ENCODE measurements at places on chromosomes 12 and 14. TPM values are rescaled to one million over a fixed set of nuclear protein-coding genes. Genes with fewer than 3 reads are reported as not detected.

DNA sequence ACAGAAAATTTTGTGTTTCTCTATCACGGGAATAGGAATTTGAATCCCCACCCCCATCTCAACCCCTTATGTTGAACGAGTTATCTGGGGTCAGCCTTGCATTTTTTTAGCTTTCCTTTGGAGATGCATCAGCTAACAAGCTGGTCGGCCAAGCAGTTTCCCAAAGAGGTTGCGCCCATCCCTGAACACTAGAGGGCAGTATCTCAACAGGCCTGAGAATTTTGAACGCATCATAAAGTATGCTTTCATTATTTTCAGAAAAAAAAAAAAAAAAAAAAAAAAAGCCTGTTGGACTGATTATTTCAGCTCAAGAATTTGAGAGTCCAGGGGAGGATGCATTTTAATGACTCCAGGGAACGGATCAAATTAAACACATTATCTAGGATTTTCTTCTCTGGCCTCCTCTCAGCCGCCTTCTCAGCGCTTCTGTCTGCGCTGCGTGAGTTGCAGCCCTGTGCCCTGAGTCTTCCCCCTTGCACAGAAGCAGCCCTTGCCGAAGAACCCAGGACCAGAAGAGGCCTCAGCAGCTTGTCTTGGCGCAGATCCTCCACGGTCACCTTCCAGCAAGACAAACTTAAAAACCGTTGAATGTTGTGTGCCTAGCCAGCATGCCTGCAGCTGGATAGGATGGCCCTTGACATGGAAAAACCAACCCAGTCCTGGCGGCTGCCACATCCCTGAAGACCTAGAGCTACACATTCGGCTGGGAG is 76.6 kb upstream of the GZMB start:
- H3K4me3 ChIP-seq: no peak overlapping the region
- H3K27me3 ChIP-seq: peaks cover 11% of the 10 kb centered on the region
- no peak overlapping the region for H3K27ac ChIP-seq
- H3K36me3 ChIP-seq: no peaks in the 10 kb centered on the region

SALL2 gene
- 0.39 TPM for polyA plus RNA-seq

IRAK4 gene
- 36.4 TPM for polyA plus RNA-seq

PPM1H gene
- polyA plus RNA-seq: 0.01 TPM

DNA sequence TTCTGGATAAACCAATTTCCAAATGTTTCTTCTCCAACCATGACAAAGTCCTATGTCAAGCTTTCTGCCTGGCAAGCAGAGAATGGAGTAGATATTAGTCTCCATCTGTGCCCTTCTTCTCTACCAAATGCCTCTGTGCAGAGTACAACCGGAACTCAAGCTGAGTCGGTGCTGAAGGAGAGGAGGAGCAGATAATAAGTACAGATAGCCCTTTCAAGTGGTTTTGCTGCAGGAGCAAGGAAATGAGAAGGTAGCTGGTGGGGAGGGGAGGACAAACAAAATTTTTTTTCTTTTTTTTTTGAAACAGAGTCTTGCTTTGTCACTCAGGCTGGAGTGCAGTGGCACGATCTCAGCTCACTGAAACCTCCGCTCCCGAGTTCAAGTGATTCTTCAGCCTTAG is 14.2 kb upstream of the HELB start:
- H3K4me1 ChIP-seq: no peaks in the 10 kb centered on the region
- H3K36me3 ChIP-seq: no peaks in the 10 kb centered on the region
- H3K4me3 ChIP-seq: no peak overlapping the region
- DNase-seq: no peak
- no peaks in the 10 kb centered on the region for H3K27me3 ChIP-seq
